Kidney tubule cell (primary cell): ENCODE measurements at places on chromosomes 6 and 20.

DNA sequence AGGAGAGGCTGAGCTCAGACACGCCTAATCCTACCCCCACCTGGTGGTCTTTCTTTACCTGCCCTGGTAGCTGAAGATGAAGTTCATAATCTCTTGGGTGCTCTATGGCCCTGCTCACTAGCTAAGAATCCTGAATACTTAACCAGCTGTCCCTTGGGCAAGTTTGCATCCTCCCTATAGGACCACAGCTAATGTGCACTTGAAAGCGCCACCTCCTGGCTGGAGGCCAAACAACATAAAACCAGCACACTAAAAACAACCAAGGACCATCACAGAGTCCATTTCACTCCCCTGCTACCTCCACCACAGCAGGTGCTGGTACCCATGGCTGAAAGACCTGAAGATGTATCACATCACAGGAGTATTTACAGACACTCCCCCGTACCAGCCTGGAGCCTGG lies 155.5 kb upstream of the SLC24A3 start:
- no peak for DNase-seq

DNA sequence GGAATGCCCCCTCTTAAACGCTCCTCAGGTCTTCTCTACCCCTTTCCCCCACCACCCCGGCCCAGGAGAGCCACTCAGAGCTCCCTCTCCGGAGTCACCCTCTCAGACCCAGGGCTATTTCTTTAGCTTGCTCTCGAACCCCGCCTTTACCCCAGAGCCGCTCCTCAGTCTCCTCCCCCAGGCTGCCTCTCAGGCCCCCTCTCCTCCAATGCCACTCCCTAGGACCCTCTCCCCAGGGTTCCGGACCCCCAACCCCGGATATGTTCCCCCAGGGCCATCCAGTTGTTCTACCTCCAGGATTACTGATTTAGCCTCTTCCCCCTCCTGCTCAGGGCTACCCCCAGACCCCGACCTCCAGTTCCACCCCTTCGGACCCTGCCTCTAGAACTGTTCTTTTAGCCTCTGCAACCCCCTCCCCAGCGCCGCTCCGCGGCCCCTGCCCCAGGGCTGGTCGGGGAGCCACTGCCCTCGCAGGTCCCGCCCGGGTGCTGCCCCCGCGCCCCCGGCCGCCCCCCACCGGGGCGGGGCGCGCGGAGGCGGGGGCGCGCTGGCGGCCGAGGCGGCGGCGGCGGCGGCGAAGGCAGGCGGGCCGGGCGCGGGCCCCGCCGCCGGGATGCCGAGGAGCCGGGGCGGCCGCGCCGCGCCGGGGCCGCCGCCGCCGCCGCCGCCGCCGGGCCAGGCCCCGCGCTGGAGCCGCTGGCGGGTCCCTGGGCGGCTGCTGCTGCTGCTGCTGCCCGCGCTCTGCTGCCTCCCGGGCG lies at the start of gene MMP24:
MMP24 (plus strand) TSS at position 565 of the 758 bp plus-strand sequence; CDS start at position 614, 49 bp downstream.
- DNase-seq, result no peak

DNA sequence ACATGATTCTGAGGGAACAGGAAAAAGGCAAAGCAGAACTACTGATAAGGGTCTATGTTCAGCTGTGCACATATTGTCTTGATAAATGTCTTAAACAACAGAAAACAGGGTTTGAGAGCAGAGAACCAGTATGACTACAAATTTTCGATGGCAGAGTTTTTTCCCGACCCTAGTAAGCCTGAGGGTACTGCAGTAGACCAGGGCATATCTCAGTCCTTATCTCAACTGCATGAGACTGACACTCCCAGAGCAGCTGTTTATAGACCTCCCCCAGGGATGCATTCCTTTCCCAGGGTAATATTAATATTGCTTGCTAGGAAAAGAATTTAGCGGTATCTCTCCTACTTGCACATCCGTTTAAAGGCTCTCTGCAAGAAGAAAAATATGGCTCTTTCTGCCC lies 1176.8 kb upstream of the ADGRB3 start:
- DNase-seq, result no peak

DNA sequence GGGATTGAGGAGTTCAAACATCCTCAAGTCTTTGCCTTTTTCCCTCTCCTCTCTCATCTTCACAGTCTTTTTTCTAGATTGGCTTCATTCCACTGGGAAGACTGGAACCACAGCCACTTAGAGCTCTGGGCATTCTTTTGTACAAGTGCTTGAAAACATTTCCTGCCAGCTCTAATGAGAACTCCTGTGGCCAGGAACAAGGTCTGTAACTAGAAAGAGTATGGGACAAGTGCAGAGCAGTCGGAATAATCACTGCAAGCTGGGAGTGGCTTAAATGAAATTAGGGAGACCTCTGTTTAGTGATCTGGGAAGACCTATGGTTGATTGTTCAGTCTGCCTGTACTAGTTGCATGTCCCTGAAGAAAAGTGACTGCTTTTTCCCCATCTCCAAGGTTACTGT lies 41.0 kb upstream of the SMIM8 start:
- no peak for DNase-seq

- DNase-seq, result no peak
These were observed 618.0 kb upstream of the FLRT3 start for GRCh38 chr20:14955399-14955798.

DNA sequence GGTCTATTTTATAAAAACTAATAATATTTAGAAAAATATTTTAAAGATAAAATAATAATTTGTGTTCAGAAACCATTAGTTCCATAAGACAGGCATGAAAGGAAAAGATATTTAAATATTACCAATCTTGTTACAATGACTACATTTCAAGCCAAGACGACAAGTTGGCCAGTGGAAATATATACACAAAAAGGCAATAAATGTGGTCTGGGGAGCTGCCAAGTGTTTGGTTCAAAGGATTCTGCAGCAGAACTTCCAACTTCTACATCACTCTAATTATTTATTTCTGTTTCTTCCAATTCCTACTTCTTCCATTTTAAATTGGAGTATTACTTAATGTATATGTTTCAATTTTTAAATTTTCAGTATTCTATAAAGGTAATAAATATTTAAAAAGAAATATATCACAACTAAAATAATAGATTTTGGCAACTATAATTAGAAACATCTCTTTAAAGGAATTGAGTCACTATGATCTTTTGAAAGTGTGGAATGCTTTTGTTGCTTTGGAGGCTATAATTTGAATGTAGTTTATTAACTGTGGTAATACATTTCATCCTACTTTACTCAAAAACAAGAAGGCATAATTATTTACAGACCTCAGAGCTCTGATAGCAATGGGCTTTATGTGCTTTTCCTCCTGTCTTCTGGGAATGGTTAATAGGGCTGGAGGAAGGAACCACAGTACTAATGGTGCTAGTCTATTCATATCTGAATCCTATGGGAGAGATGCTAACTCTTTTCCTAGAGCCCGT lies 129.7 kb upstream of the FAM184A start:
- DNase-seq, result no peak

GRCh38 chr20:44837946-44838345 lies 27.6 kb upstream of the RIMS4 start:
- no peak for DNase-seq

DNA sequence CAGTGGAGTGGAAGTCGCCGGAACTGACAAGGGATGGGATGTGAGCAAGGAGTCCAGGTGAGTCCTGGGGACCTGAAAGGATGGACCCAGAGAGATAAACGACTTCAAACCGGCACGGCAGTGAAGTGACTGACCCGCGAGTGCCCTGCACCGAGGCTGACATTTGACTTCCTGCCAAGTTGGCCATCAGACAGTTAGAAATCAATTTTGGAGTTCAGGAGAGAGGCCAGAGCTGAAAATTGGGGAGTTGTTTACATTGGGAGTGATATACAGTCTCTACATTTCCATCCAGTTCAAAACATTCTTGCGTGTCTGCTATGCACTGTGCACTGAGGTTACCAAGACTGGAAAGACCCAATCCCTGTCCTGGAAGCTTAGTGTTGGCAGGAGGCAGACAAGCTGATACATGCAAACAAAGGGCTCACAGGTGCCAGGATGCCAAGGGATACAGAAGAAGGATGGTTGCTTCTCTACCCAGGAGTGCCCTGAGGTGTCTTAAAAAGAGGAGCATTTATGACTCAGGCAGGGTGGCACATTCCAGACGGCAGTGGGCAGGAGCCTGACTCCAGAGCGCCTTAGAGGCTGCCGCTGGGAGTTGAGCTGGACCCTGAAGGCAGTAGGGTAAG lies 186.6 kb downstream of the MTHFD1L start:
- peak; percentile 53 for DNase-seq

GRCh38 chr6:46032110-46032998 lies 16.7 kb upstream of the CLIC5 start:
- peak; percentile 6 for DNase-seq

GRCh38 chr6:15254070-15254975 lies 8.5 kb downstream of the JARID2 start:
- DNase-seq, result peak; percentile 35

DNA sequence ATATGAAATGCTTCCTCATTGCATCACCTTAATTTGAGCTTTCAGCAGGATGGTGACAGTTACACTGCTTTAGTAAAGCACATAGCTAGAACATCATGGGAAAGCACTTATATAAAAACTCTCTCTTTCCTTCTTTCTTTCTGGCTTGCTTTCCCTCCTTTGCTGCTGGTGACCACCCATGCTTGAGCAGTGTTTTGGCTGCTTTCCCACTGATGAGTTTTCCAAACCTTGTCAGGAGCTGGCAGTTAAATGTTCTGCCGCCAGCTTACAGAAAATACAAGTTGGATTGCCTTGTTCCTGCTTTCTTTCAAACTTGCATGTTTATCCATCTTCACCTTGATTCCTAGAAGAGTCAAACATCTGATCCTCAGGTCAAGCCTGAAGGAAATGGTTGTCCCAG lies 323.9 kb downstream of the FOXA2 start:
- no peak for DNase-seq

DNA sequence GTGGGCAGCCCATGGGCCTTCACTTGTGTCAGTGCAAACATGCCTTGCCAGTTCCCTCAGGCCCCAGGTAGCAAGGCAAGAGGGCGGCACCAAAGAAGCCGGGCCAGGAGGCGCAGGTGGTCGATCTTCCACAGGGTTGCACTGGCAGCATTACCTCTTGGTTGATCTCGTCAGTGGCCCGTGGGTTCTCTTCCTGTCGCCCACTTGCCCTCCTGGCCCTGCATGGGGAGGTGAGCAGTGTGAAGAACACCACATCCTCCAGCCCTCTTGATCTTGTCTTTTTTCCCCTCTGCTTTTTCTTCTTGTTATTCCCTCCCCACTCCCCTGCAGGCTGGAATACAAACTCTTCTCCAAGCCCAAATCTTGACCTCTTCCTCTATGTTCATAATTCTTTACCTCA lies 3.0 kb upstream of the CST11 start:
- no peak for DNase-seq

DNA sequence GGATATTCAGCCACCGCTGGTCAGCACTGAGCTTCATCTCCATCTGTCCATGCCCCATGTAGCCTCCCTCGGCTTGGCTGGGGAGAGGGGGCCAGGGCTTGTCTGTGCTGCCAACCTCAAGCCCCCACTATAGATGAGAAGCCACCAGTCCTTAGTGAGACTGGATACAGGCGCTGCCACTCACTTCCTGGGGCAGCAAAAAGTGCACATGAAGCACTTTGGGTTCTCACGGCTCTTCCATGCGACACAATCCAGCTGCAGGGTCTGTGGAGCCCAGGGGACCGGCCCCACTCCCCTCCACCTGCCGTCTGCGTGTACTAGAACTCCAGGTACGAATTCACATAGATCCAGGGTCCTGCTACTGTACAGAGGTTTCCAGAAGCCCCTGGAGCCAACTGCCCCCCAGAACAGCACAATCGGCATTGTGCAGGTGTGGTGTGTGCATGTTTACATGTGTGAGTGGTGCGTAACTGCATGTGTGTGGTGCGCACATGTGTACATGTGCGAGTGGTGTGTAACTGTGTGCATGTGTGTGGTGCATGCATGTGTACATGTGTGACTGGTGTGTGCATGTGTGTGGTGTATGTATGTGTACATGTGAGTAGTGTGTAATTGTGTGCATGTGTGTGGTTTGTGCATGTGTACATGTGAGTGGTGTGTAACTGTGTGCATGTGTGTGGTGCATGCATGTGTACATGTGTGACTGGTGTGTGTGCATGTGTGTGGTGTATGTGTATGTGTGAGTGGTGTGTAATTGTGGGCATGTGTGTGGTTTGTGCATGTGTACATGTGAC lies 4.9 kb downstream of the FRMD1 start:
- no peak for DNase-seq

DNA sequence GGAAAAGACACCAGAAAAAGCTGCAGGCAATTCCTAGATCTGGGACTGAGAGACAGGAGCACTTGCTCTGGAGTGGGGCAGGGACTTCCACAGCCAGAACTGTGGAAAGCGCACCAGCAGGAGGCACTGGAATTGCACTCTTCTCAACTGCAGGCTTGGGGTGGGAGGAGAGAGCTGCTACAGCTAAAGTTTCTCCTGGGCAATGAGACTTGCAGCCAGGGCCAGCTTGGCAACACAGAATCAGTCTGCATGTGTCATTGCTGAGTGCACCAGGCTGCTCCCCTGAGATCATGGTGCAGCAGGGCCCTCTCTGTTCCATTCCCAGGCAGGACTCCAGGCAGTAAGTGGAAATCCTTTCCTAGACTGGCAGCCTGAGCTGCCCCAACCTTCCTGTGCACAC lies 145.8 kb downstream of the INSM1 start:
- no peak for DNase-seq

DNA sequence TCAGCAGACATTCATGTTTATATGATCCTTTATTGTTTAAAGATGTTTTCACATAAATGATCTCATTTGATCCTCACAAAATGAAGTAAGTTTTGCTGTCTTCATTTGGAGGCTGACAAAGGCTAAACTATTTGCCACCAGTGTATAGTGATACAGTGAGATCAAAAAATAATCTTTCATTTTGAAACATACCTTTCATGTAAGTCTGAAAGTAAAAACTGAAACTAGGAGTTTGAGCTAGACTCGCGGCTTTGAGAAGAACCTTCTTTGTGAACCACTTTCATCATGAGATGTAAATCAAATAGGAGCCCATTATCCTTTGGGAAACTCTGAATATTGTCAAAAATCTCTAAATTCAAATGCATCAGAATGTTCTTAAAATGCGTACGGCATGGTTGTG lies 40.3 kb upstream of the SPTLC3 start:
- no peak for DNase-seq

GRCh38 chr6:72530152-72530551 lies 91.7 kb upstream of the KCNQ5 start:
- no peak for DNase-seq

GRCh38 chr6:31070711-31071197 lies 41.6 kb downstream of the C6orf15 start:
- DNase-seq, result peak; percentile 88

- no peak for DNase-seq
These were observed 82.1 kb downstream of the SYNJ2 start for GRCh38 chr6:158063736-158064135.
